Fibroblast of villous mesenchyme (primary cell): ENCODE measurements at places on chromosomes 4 and X.

GRCh38 chr4:8224975-8225625 lies 26.0 kb downstream of the SH3TC1 start:
- DNase-seq: no peak

DNA sequence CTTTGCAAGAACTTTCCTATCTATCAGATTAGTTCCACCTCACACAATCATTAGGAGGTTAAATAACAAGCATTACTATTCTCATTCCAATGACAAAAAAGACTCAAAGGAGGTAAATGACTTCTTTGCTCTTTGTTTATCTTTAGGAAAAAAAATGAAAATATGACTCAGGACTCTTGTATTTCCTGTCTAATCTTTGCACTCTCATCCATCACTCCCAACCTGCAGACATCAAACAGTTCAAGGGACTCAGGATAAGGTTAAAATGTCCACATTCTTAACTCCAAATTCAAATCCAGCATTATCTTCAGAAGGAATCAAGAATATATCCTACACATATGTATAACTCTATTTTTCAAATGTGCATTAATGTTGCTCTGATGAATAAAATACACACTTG lies 139.6 kb downstream of the UNC5C start:
- DNase-seq: peak; percentile 7

DNA sequence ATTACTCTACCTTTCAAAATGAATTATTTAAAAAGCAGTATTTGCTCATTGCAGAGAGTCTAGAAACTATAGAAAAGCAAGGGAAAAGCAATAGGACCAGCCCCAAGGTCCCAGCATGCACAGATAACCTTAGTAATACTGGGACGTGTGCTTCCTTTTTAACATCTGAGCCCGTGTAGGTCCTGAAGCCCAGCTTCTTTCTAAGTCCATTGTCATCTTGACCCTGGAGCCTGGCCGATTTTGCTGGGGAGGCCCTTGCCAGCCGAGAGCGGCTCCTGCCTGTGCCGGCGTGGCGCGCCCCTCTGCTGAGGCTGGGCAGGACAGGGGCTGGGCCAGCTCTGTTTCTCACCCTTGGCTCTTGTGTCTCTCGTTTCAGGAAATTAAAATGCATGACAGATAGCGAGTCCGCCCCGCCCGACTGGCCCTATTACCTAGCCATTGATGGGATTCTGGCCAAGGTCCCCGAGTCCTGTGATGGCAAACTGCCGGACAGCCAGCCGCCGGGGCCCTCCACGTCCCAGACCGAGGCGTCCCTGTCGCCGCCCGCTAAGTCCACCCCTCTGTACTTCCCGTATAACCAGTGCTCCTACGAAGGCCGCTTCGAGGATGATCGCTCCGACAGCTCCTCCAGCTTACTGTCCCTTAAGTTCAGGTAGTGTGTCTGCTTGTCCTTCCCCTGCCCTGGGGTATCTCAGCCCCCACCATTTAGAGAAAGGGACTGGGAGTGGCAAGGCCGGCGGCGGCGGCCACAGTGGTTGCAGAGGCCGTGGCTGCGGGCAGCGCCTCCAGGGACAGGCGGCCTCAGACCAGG lies 4.1 kb downstream of the MSANTD1 start:
- no peak for DNase-seq

DNA sequence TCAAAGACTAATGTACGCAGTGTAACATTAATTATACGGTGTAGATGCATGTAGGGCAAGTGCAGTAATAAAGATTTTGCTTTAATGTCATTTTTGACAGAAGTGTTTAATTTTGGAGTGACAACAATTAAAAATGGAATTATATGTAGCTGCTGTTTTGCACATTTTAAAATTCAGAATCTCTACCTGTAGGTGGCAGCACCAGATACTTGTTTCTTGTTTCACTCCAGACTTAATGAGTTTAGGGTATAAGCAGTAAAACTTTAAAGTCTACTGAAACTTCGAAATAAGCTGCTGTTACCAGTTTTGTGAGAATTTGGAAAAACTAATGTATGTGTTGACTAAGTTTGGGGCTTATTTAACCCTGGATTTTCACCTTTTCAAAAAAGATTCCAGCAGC lies 144.9 kb downstream of the POLA1 start:
- peak; percentile 48 for DNase-seq

GRCh38 chr4:106659371-106659770 lies 290.8 kb upstream of the GIMD1 start:
- DNase-seq: peak; percentile 67

GRCh38 chr4:25859429-25860148 lies 3.2 kb downstream of the SEL1L3 start:
- no peak for DNase-seq

- peak; percentile 46 for DNase-seq
Measured at GRCh38 chr4:73021634-73022033, 47.9 kb downstream of the COX18 start.

- no peak for DNase-seq
Measured at GRCh38 chrX:24158881-24159280, 9.4 kb downstream of the ZFX start.

DNA sequence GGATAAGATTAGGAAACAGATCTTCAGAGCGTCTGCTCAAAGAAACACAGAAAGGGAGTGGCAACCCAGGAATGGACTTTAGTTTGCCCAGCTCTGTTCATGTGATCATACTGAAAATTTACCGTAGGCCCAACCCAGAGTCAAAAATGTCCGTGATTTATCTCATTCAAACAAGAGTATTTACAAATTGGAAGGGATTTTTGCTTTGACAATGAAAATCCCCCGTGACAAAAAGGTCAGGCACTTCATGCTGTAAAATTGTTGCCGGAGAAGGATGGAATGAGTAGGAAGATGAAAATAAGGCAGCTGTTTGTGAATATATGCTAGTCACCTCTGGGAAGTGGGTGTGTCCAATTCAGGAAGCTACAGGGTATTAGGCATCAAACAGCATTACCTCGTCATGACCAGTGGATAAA lies 1.2 kb downstream of the SULT1B1 start:
- DNase-seq: no peak

DNA sequence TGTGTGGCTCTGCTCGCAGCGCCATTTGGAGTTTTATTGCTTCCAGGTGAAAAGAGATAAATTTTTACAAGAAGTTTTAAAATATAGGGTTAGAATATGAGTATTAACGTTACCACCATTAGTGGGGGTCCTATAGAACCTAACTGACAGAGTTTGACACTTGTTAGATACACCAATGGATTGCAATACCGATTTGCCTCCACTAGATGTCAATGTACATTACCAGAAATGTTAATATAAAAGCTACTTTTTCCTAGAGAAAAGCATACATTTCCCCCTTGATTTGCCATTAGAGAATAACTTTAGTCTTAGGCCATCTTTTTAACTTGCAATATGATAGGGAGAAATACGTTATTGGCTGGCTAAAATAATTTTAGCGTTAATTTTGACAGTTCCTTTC lies 108.4 kb downstream of the LINC00632 start:
- DNase-seq: peak; percentile 14

DNA sequence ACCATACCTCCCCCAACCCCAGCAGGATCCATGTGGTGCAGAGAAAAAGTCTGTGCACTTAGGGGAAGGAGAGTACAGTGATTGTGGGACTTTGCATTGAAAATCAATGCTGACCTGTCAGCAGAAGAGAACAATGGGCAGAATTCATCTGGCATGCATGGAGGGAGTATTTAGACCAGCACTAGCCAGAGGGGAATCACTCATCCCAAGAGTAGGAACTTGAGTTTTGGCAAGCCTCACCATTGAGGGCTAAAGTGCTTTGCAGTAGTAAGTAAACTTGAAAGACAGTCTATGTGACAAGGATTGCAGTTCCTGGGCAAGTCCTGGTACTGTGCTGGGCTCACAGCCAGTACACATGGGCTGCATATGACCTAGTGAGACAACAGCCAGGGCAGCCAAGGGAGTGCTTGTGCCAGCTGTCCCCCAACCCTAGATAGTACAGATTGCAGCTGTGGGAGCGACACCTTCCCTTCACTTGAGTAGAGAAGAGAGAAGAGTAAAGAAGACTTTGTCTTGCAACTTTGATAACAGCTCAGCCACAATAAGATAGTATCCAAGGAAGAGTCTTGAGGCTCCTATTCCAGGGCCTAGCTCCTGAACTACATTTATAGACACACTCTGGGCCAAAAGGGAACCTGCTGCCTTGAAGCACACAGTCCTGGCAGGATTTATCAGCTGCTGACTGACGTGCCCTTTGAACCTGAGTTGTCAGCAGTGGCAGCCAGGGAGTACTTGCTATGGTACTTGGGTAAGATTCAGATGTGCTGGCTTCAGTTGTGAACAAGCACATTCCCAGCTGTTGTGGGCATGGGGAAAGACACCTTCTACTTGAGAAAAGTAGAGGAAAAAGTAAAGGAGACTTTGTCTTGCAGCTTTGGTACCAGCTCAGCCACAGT lies 48.7 kb downstream of the HDX start:
- no peak for DNase-seq

DNA sequence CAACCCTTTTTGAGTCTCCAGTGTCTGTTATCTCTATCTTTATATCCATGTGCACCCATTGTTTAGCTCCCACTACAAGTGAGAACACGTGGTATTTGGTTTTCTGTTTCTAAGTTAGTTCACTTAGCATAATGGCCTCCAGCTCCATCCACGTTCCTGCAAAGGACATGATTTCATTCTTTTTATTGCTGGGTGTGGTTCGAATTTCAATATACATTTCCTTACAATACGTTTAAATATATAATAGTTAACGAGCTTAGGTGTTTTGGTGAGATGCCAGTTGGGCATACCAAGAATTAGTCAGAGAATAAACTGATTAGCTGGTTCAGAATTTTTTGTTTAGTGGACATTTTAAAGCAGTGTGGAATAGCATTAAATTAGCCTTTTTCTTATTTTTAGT lies 196.7 kb downstream of the CFAP47 start:
- no peak for DNase-seq

DNA sequence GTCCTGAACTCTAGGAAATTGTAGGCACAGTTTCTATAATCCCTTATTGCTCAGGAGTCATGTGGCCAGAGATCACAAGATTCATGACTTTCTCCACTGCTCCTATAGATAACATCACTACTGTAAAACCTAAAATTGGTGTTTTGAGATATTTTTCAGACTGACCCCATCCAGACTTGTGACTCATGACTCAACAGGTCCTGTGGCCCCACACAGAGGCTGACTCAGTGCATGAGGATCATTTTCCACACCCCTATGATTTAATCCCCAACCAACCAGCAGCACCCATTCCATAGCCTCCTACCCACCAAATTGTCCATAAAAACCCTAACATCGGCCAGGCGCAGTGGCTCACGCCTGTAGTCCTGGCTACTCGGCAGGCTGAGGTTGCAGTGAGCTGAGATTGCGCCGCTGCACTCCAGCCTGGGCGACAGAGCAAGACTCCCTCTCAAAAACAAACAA lies 13.2 kb upstream of the XIAP start:
- peak; percentile 93 for DNase-seq

GRCh38 chr4:177109769-177110168 lies 199.9 kb upstream of the NEIL3 start:
- no peak for DNase-seq

DNA sequence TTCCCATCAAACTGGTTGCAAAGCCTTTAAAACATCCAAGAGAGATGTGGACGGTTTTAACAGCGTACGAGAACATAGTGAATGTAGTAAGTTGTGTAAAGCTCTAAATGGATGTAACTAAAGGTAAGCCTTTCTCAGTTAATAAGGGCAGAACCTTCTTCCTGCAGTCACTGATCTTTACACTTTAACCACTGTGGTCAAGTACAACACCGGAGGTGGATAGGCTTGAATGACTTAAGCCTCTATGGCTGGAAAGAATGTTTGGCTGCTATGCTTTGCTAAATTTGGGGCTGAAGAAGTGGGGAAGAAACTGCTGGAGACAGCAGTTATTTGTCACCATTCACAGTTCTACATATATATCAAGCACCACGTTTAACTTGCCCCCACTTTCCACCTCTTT lies 285.1 kb upstream of the FMR1 start:
- no peak for DNase-seq

GRCh38 chr4:81724925-81725329 lies 253.2 kb upstream of the RASGEF1B start:
- peak; percentile 1 for DNase-seq

GRCh38 chr4:68948044-68948743 lies 3.4 kb downstream of the UGT2A3 start:
- no peak for DNase-seq
